ENCODE measurements at places on chromosomes 4 and X. TPM values are rescaled to one million over a fixed set of nuclear protein-coding genes. Genes with fewer than 3 reads are reported as not detected.
A peak's percentile ranks its signal among the peaks of the same experiment; 100 is the strongest.

- H3K27me3 ChIP-seq, result no peaks in the 10 kb centered on the region
- DNase-seq, result no peak
- H3K4me1 ChIP-seq, result peaks cover 1% of the 10 kb centered on the region
- H3K4me3 ChIP-seq, result no peak overlapping the region
- peak overlapping the region; percentile 8 for H3K27ac ChIP-seq
Measured at GRCh38 chr4:41374490-41374889, 117.8 kb downstream of the UCHL1 start.

The RBM47 gene
- total RNA-seq, result 33.5 TPM

DNA sequence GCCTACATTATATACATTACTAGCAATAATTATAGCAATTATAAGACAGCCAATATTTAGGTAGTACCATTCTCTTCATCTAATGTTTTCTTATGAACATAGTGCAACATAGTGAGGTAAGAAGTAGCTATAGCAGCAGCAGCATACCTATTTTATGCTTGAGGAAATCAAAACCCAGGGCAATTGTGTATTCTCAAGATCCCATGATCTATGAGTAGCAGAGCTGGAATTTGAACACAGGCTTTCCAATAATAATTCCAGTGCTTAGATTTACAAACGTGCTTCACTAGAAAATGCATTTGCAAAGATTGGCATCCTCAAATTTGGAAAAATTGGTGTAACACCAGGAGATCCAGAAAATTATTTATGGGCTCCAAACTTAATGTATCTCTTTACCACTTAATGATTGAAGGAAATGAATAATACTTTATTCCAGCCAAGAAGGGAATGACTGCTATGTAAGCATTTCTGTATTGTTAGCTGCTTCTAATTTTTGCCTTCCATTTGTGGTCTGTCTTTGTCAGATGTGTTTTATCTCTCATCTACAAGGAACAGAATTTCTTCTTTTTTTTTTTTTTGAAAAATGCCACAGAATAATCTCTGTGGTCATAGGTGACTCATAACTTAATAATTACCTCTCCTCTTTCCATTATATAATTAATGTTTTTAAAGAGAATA lies 451.1 kb downstream of the ARAP2 start:
- H3K27ac ChIP-seq, result no peak overlapping the region
- no peak for DNase-seq
- no peaks in the 10 kb centered on the region for H3K4me1 ChIP-seq
- no peaks in the 10 kb centered on the region for H3K36me3 ChIP-seq

DNA sequence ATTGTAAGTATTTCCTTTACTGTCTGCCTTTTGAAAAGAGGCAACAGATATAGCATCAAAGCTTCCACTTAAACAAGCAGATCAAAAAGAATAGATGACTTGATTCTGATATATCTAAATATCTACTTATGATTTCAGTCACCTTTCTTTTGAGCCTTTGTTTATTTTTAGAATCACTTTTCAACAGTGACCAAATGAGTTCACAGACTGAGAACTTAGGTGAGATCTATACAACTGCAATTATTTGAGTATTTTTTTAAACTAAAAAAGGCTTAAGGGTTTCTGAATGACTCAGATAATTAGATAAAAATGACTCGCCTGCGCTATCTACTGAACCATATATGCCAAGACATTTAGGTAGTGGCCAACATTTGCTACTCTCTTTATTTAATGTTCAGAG lies 166.7 kb upstream of the KCNIP4 start:
- H3K27ac ChIP-seq, result no peak overlapping the region
- no peak for DNase-seq
- no peaks in the 10 kb centered on the region for H3K36me3 ChIP-seq
- no peak overlapping the region for H3K4me3 ChIP-seq
- H3K27me3 ChIP-seq, result no peaks in the 10 kb centered on the region

DNA sequence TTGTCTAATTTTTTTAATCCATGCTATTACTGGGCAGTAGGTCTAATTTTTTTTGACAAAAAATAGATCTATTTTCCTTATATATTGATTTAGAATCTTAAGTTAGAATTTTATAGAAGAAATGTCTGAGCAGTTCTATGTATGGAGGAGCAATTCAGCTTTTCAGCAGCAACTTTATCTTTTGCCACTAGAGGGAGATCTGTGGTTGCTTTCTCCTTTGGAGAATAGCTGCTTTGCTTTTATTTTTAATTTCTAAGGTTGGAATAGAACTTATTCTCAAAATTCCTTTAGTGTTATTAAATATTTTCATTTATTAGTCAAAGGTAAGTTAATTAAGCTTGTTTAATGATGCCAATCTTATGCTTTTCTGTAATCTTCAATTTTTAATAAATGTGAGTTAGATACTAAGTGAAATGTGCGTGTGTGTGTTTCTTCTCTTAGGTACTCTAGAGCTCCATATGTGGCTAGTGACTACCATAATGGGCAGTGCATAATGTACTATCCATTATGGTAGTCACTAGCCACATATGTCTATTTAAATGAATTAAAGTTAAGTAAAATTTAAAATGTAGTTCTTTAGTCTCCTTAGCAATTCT lies 29.3 kb downstream of the FAM199X start:
- H3K27ac ChIP-seq, result no peak overlapping the region
- no peaks in the 10 kb centered on the region for H3K27me3 ChIP-seq
- no peak for DNase-seq
- no peaks in the 10 kb centered on the region for H3K4me1 ChIP-seq

- H3K36me3 ChIP-seq, result no peaks in the 10 kb centered on the region
- no peak overlapping the region for H3K27ac ChIP-seq
- H3K4me3 ChIP-seq, result no peak overlapping the region
Measured at GRCh38 chr4:103754844-103755243, 35.1 kb upstream of the TACR3 start.

DNA sequence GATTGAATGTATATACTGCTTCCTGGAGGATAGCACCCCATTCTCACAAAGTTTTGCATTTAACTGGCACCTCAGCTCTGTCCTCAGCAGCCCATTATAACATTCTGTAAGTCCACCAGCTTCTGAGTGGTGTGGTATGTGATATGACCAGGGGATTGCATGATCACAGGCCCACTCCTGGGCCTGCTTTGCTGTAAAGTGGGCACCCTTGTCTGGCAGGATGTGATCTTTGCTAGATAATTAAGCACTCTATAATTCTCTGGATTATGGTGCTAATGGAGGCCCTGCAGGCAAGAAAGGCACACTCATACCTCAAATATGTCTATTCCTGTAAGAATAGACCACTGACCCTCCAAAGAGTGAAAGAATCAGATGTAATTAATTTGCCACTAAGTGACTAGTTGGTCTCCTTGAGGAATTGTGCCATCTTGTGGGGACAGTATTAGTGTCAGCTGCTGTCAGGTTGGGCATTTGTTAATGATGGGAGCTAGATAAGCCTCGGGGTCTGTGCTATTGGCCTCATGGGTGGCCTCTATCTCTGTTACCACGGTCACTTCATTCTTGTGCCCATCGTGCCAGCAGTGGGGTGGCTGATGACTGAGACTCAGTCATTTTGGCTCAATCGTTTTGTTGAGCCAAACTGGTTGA lies 2.2 kb upstream of the CFI start:
- no peaks in the 10 kb centered on the region for H3K4me1 ChIP-seq
- H3K4me3 ChIP-seq, result no peak overlapping the region
- no peaks in the 10 kb centered on the region for H3K27me3 ChIP-seq
- H3K27ac ChIP-seq, result no peak overlapping the region
- DNase-seq, result no peak
- H3K36me3 ChIP-seq, result no peaks in the 10 kb centered on the region

- DNase-seq, result no peak
- H3K36me3 ChIP-seq, result no peaks in the 10 kb centered on the region
- H3K4me1 ChIP-seq, result peaks cover 3% of the 10 kb centered on the region
- H3K4me3 ChIP-seq, result no peak overlapping the region
Measured at GRCh38 chrX:15751155-15751819, 13.2 kb downstream of the CA5B start.

- no peak overlapping the region for H3K4me3 ChIP-seq
- no peak overlapping the region for H3K27ac ChIP-seq
- H3K36me3 ChIP-seq, result no peaks in the 10 kb centered on the region
- H3K4me1 ChIP-seq, result no peaks in the 10 kb centered on the region
Measured at GRCh38 chrX:7389576-7389975, 241.6 kb upstream of the PUDP start.

- no peak for DNase-seq
- no peak overlapping the region for H3K4me3 ChIP-seq
- H3K36me3 ChIP-seq, result no peaks in the 10 kb centered on the region
- peaks cover 5% of the 10 kb centered on the region for H3K4me1 ChIP-seq
Measured at GRCh38 chr4:75662626-75663025, 10.6 kb downstream of the G3BP2 start.

The AMER1 gene
- 7.3 TPM for total RNA-seq

DNA sequence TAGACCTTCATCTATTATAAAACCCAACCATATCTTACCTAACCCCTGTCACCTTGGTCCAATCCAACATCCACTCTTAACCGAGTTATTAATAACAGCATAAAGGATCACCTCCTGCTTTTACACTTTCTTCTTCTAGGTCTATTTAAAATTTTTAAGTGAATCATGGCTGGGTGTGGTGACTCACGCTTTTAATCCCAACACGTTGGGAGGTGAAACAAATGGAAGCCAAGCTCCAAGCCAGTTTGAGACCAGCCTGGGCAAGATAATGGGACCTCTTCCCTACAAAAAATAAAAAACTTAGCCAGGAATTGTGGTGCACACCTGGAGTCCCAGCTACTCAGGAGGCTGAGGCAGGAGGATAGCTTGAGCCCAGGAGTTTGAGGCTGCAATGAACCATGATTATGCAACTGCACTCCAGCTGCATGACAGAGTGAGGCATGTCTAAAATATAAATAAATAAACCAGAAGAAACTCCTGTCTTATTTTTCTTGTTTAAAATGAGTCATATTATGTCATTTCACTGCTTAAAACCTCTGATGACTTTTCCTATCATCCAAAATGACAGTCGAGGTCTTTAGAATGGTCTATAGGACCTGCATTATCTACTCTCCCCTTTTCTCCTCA lies 188.4 kb downstream of the GASK1B start:
- H3K27me3 ChIP-seq, result no peaks in the 10 kb centered on the region
- no peaks in the 10 kb centered on the region for H3K36me3 ChIP-seq
- no peak overlapping the region for H3K27ac ChIP-seq
- no peak for DNase-seq

DNA sequence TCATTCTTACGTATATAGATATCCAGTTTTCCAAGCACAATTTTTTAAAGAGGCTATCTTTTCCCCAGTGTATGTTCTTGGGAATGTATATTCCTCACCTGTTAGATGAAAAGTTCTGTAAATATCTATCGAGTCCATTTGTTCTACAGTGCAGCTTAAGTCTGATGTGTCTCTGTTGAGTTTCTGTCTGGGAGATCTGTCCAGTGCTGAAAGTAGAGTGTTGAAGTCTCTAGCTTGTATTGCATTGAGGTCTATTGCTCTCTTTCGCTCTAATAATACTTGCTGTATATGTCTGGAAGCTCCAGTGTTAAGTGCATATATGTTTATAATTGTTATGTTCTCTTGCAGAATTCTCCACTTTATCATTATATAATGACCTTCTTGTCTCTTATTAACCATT lies 373.1 kb downstream of the PPARGC1A start:
- no peaks in the 10 kb centered on the region for H3K4me1 ChIP-seq
- no peak overlapping the region for H3K4me3 ChIP-seq
- H3K36me3 ChIP-seq, result no peaks in the 10 kb centered on the region
- no peaks in the 10 kb centered on the region for H3K27me3 ChIP-seq
- H3K27ac ChIP-seq, result no peak overlapping the region
- DNase-seq, result no peak

GRCh38 chrX:41984628-41985027 lies 61.3 kb upstream of the CASK start:
- H3K36me3 ChIP-seq, result no peaks in the 10 kb centered on the region
- DNase-seq, result no peak
- H3K27me3 ChIP-seq, result no peaks in the 10 kb centered on the region
- H3K27ac ChIP-seq, result no peak overlapping the region
- no peak overlapping the region for H3K4me3 ChIP-seq

The EMCN gene
- total RNA-seq, result 78.1 TPM

DNA sequence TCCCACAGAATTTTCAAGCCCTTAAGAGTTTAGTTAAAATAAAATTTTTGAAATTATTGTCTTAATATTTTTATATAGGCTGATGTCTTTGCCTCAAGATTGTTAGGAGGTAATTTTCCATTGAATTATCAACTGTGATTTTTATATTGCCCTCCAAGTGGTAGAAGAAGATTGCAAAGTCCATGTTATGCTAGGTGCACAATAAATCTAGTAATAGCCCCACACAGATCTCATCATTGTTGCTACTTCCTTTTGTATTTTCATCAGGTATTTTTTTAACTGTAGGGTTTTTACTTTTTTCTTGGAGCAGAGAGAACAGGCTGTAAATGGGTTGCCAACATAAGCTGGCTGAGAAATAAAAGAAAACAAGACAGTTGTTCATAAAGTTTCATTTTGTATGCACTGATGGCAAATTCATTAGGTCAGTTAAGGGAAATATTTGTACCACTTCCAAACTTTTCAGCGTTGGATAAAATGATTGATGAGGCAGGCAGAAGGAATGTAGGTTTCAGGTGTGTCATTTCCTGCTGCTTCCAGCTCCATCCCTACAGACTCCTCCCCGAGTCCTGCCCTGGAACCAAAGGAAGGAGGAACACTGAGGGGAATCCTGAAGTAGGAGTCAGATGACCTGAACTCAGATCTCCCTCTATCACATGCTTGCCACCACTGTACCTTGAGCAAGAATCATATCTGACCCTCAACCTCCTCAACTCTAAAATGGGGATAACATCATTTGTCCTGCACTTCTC lies 105.5 kb downstream of the PRRG1 start:
- no peaks in the 10 kb centered on the region for H3K4me1 ChIP-seq
- no peak for DNase-seq
- no peaks in the 10 kb centered on the region for H3K36me3 ChIP-seq
- H3K27me3 ChIP-seq, result no peaks in the 10 kb centered on the region
- H3K27ac ChIP-seq, result peak overlapping the region; percentile 4

The YY2 gene
- 2.2 TPM for total RNA-seq

GRCh38 chr4:156497486-156497885 lies 474.1 kb downstream of the PDGFC start:
- no peaks in the 10 kb centered on the region for H3K27me3 ChIP-seq
- no peak overlapping the region for H3K4me3 ChIP-seq
- no peaks in the 10 kb centered on the region for H3K36me3 ChIP-seq
- H3K4me1 ChIP-seq, result peaks cover 2% of the 10 kb centered on the region
- no peak overlapping the region for H3K27ac ChIP-seq

The GPR34 gene
- total RNA-seq, result 22.7 TPM
